ENCODE measurements at places on chromosomes 11 and 22. TPM values are rescaled to one million over a fixed set of nuclear protein-coding genes. Genes with fewer than 3 reads are reported as not detected.

CHST1 gene
- total RNA-seq, result 2.3 TPM

SLC22A24 gene
- not detected for total RNA-seq

C1QTNF6 gene
- total RNA-seq, result 13.7 TPM

C11orf16 gene
- not detected for total RNA-seq

TUBA8 gene
- total RNA-seq, result 0.25 TPM

OR1S1 gene
- not detected for total RNA-seq

MRGPRX3 gene
- total RNA-seq, result not detected

DHCR7 gene
- 39.4 TPM for total RNA-seq

KRTAP5-1 gene
- total RNA-seq, result not detected

SERPINH1 gene
- 94.3 TPM for total RNA-seq

OR52H1 gene
- not detected for total RNA-seq

RIMBP3B gene
- total RNA-seq, result 0.24 TPM

MYRF gene
- 20.8 TPM for total RNA-seq

All from A549 treated with GW870086 at 1 μM for 4 hours (cell line).